ENCODE measurements at places on chromosomes 5 and 9. TPM values are rescaled to one million over a fixed set of nuclear protein-coding genes. Genes with fewer than 3 reads are reported as not detected.

- no peak for DNase-seq
Observed at GRCh38 chr5:152932621-152933020, 527.5 kb upstream of the NMUR2 start.

- no peak for DNase-seq
Observed at GRCh38 chr9:78040726-78041125, 9.1 kb upstream of the GNAQ start.

GRCh38 chr5:75666801-75667200 lies 50.4 kb downstream of the POC5 start:
- DNase-seq: no peak

DNA sequence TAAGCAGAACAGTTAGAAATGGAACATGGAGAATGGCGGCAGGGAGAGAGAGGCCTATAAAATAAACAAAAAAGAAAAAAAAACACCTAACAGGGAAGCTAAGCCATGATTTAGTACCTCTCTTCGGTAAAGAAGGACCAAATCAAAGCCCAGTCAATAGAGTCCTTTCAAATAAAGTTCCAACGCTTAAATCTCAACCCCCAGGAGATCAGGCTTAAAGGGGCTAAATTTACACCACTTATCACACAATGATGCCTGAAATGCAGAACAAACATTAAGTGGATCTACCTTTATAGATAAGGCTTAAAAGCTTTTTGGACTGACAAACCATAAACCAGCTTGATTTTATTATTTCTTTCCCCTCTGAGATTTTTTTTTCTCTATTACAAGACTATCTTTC lies 66.3 kb downstream of the PRELID2 start:
- no peak for DNase-seq

The IL9 gene
- total RNA-seq: not detected

The CDKN2B gene
- total RNA-seq: 15.7 TPM

The SPRY4 gene
- total RNA-seq: 34.7 TPM

Measured in Peyer's patch (tissue), 4 donors.